ENCODE measurements at places on chromosomes 4 and X.

DNA sequence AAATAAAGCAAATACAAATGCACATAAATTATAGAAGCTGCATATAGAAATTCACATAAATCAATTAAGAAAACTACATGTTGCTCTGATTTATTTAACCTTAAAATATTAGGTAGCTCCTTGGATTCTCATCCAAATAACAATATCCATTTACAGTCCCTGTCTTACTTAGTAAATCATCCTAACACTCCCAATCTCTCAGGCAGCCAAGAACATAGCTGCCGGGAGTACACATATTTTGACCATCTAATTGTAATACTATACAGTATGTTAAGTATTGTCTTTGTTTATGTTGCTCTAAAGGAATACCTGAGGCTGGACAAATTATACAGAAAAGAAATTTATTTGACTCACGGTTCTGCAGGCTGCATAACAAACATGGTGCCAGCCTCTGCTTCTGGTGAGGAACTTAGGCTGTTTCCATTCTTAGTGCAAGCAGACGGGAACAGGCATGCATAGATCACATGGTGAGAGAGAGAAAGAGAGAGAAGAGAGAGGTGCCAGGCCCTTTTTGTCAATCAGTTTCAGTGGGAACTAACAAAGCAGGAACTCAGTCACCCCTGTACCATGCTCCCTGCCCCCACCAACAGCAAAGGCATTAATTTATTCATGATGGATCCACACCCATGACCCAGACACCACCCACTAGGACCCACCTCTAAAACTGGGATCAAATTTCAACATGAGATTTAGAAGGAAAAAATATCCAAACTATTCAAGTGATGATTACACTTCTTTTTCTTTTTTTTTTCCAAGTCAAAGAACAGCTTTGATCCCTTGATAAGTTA is 614.8 kb upstream of the TECRL start:
- no peak for DNase-seq

DNA sequence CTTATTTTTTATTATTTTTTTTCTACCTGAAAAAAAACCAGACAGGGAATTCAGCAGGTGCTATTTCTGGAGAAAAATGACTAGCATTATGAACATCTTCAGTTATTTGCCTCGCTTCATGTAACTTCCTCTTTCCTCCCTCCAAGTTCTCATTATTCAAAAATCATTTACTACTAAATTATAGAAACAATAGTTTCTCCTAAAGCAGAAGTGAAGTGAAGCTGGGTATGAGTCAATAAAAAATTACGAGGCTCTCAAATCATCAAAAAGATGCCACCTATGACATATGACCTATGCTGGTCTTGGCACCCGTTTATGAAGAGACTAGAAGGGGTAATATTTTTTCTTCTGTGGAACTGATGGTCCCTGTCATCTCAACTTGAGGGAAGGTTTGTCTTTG is 145.0 kb upstream of the AADAT start:
- no peak for DNase-seq

DNA sequence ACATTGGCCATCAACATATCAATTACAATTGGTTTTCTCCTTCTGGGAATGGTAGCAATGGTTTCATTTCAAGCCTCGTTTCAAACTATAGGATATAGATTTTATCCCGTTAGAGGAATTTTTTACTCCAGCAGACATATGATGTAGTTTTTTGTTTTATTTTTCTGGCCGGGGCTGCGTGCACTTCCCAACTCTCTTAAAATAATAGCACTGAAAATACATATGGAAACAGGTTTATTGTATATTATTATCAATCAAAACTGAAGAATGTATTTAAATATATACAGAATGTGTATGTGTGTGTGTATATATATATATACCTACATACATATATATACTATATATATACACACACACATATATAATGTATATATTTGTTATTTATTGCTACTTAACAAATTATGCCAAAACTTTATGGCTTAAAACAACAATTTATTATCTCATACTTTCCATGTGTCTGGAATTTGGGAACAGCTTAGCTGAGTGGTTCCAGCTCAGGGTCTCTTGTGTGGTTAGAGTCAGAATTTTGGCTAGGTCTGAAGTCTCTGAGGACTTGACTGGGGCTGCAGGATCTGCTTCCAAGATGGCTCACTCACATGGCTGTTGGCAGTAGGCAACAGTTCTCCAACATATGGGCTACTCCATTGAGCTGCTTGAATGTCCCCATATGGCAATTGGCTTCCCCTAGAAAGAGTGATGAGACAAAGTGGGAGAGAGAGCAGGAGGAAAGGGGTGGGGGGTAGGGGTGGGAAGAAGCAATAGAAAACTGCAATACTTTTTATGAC is 314.1 kb downstream of the PPP1R2C start:
- no peak for DNase-seq

DNA sequence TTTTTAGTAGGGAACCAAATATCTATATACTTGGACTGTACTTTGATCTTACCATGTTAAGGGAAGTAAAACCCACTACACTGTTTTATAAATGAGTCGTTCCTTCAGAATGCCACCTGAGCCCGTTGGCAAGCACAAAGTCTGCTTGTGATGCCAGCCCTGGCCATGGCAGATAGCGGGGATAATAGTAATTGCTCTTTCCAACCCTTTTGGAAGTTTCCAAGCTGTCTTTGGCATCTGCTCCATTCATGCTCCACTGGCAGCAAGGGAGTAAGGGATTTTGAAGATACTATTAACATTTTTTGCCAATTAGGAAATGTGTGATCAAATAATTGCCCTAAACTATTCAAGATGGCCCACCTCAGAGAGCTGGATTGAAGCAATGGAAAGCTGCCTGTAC is 689.2 kb upstream of the SLIT2 start:
- no peak for DNase-seq

DNA sequence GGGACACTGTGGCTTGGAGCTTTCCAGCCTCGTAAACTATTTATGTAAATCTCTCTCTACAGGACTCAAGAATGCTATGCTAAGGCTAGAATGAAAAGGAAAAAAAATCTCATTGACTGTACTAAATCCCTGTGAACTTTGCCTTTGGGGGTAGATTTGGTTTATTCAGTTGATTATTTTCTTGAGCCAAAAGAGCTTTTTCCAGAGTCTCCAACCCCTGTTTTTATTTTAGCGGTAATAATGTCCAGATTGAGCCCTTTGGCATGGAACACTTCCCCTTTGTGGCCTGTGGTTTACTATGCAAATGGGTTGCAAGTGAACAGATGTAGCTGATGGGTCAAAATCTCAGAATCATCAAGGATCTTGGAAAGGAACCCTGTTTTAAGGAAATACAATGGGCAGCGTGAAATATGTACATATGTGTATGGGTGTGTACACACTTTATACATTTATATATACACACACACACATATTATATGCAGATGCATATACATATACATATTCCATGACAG is 72.9 kb downstream of the FAM9B start:
- no peak for DNase-seq

- no peak for DNase-seq
Observed at GRCh38 chrX:666762-667720, 36.5 kb downstream of the SHOX start.

- DNase-seq: no peak
Observed at GRCh38 chr4:10135260-10135659, 18.7 kb upstream of the WDR1 start.

DNA sequence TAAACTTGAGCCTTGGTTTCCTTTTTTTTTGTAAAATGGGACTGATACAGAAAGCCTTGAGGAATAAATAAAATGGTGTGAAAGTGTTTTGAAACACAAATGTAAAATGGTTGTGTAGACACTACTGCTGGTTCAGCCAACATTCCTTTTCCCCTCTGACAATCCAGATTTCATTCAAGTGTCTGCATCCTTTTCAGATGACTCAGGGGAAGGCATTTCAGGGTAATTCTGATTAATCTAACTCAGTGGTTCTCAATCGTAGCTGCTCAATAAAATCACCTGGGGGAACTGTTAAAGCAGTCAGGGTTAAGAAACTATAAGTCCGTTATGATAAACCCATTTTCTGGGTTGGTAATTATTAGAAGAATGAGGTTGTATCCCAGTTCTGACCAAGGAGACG is 4.6 kb downstream of the ARHGAP10 start:
- no peak for DNase-seq

GRCh38 chr4:90753068-90753467 is 625.9 kb downstream of the CCSER1 start:
- no peak for DNase-seq

GRCh38 chrX:2502120-2502667 is 1.4 kb upstream of the DHRSX start:
- no peak for DNase-seq

GRCh38 chrX:48972220-48973164 is 848 bp upstream of the KCND1 start:
- peak; percentile 61 for DNase-seq

DNA sequence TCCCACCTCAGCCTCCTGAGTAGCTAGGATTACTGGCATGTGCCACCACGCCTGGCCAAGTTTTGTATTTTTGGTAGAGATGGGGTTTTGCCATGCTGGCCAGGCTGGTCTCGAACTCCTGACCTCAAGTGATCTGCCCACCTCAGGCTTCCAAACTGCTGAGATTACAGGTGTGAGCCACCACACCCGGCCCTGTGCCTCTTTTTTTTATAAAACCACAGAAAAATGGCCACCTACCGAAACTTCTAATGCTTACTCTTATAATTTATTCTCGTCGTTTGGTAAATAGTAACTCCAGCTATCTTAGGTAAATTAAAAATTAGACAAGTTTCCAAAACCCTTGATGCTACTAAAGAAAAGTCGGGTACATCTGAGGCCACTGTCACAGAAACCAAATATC is 54.4 kb downstream of the IRF2 start:
- DNase-seq: no peak

GRCh38 chrX:67684136-67684535 is 140.3 kb downstream of the AR start:
- no peak for DNase-seq

DNA sequence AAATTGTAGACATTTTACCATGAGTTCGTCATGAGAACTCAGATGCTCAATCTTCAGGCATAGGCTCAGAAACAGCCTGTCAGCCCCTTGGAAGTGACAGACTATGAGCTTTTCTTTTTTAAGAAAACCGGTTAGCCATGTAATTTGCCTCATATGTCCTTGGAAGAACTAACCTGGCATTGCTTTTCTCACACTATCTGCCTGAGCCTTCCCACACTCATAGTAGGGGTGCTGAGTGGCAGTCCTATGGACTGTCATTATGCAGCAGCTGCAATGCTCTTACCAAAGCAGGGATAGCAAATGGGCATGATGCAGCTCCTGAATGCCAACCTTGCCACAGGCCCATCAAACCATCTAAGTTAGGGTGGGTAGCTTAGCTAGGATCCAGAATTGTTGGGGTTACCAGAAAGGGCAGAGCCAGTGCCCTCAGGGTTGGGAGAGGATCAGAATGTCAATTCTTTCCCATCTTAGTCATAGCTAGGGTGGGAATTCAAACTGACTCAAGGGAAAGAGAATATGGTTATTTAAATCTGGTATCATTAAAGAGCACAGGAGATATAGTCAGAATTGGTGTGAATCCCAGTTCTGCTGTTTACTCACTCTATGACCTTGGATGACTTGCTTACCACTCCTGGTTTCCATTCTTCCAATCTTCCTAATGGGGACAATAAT is 230.6 kb upstream of the CPEB2 start:
- DNase-seq: no peak

- peak; percentile 75 for DNase-seq
Observed at GRCh38 chr4:4413373-4413725, 26.4 kb downstream of the NSG1 start.

DNA sequence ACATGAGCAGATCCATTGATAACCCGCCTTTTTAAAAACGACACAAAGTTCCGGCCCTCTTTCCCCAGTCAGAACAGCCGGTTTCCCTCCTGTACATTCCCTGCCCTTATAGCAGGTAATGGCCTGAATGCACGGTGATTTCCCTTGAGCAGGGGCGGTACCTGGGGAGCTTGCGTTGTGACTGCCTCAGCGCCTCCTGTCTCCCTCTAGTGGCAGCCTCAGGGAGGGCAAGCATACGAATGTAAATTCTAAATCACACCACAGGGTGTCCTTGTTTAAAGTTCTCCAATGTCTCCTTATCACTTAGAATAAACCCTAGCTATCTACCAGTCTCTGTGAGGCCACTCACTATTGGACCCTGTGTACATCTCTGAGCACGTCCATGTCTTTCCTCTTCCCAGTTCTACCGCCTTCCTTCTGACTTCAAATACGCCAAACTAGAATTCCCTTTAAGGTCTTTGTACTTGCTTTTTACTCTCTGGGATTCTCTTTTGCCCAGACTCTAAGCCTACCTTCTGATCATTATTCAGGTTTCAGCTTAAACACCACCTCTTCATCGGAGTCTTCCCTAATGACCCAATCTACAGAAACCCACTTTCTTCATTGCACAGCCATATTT is 18.4 kb upstream of the LDB2 start:
- DNase-seq: no peak

- no peak for DNase-seq
Observed at GRCh38 chr4:115664285-115664684, 550.9 kb upstream of the NDST4 start.

GRCh38 chr4:183659872-183660242 is 764 bp downstream of the TRAPPC11 start:
- no peak for DNase-seq

GRCh38 chrX:133654811-133655210 is 239.5 kb upstream of the GPC4 start:
- no peak for DNase-seq

GRCh38 chrX:19342331-19342906 is 1.3 kb upstream of the PDHA1 start:
- no peak for DNase-seq

Measured in aorta (tissue), 5 donors.